ENCODE measurements at places on chromosomes 4 and X.

DNA sequence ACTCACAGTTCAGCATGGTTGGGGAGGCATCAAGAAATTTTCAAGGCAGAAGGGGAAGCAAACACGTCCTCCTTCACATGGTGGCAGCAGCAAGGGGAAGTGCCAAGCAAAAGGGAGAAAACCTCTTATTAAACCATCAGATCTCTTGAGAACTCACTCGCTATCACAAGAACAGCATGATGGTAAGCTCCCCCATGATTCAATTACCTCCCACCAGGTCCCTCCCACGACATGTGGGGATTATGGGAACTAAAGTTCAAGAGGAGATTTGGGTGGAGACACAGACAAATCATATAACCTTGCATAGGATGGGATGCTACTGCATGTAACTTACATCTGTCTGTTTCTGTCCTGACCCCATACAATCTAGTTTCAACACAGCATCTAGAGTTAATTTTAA is 511.8 kb upstream of the ARX start:
- no peak for DNase-seq

DNA sequence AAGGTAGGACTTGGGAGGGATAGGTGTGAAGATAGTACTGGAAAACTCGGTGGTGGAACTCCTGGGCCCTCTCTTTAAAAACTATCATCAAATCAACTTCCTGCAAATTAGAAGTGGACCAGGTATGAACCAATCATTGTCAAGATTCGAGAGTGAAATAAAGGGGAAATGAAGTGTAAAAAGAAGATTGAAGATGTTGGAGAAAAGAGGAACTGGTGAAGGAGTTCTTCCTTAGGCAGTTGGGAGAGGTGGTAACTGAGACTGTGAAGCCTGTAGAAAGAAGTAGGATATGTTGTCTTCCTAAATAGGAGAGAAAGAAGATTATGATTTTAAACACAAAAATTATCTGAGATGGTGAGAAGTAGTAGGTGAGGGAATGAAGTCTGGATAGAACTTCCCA is 212.2 kb downstream of the PPP1R2C start:
- no peak for DNase-seq

- DNase-seq, result no peak
These were observed 3.1 kb upstream of the MTMR1 start for GRCh38 chrX:150690126-150690525.

DNA sequence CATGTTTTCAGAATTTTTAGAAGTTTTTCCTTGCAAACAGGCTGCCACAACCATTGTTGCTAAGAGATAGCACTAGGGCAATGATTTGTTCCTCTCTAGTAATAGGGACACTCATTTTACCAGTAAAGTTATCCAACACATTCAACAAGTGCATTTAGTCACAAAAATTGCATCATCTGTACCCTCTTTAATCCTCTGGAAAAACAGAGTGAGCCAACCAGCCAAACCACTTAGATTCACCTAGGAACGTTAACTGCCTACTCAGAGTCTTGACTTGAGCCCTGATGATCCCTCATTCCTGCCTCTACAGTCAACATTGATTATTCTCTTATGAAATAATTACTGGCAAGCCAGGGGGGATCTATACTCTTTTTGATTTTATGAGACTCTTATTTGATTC is 17.0 kb upstream of the ADGRA3 start:
- DNase-seq, result no peak

GRCh38 chr4:25981749-25982148 is 67.7 kb downstream of the SMIM20 start:
- DNase-seq, result no peak

- no peak for DNase-seq
These were observed 219.6 kb downstream of the SNCA start for GRCh38 chr4:89617317-89617716.

GRCh38 chr4:15011166-15011565 is 8.9 kb downstream of the CPEB2 start:
- no peak for DNase-seq

DNA sequence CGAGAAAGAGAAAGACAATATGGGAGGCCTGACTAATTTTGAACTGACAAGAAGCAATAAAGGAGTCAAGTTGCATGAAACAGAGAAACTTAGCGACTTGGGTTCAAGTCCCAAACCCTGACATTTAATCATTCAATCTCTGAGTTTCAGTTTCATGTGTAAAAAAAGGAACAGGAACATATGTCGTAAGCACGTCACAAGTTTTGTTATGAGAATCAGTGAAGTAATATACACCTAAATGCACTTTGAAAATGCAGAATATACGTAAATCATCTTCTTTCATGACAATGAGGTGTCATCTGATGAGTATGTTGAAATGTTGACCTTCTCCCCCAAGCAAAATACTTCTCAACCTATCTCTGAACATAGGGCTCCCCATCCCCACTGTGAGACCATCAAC is 10.4 kb downstream of the ACOT9 start:
- no peak for DNase-seq

DNA sequence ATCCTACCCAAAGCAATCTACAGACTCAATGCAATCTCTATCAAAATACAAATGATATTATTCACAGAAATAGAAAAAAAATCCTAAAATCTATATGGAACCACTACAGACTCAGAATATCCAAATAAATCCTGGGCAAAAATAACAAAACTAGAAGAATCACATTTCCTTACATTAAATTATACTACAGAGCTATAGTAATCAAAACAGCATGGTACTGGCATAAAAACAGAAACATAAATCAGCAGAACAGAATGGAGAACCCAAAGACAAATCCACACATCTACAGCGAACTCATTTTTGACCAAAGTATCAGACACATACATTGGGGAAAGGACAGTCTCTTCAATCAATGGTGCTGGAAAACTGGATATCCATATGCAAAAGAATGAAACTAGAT is 304.1 kb upstream of the FGF13 start:
- DNase-seq, result no peak

DNA sequence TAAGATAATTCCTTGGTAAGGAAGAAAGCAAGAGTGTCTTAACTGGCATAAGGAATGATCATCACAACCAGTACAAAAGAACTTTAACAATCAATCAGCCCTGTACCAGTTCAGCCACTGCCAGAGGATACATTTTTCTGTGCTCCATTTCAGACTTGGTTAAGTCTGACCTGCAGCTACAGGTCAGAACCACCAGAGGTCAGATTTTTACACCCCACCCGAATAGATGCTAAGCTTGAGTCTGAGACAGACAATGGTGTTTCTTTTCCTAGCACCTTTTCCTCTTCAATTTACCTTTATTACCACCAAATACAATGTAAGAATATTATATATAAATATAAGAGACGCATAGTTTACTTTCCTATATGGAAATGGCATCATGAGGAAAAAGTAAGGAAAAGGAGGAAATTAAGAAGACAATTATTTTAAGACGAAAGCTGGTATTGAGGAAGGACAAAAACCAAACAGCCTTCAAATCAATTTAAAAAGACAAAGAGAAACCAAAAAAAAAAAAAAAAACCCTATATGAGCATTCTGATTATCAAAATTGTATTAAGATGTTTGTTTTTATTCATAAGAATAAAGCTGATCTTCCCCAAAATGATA is 215.3 kb upstream of the TTC29 start:
- no peak for DNase-seq

GRCh38 chr4:140308366-140309123 is 64.9 kb upstream of the SCOC start:
- no peak for DNase-seq

- DNase-seq, result no peak
These were observed 16.1 kb downstream of the IQCM start for GRCh38 chr4:149799546-149799945.

DNA sequence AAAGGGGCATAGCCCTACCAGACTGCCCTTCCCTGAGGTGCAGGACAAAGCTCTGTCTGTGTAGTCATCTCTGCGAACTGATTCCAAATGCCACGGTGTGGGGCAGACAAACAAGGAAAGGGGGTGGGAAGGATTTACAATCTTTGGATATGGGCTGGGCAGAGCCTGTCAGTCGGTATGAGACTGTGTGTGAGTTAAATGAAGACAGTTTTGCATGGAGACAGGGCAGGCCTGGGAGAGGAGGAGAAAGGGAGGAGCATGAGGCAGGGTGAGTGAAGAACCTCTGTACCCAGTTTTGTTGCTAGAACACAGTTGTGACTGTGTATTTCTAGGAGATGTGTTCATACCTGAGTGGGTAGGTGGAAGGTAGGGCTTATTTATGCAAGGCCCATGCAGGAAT is 59.4 kb upstream of the MSN start:
- DNase-seq, result no peak

DNA sequence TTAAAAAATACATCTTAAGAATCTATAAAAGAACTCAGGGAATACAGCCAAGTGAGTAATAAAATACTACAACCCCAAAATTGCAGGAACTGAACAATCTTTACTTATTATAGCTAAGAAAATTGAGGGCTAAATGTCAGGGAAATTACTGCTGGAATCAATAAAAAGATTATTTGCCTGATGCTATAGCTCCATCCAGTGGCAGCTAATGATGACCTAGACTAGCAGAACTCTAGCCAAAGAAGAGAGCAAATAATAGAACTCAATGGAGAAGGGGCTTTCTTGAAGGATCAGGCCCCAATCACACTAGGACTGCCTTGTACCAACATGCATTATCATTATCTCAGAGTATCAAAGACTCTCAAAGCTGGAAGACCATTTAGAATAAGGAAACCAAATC is 85.0 kb upstream of the FAM241A start:
- DNase-seq, result no peak

- no peak for DNase-seq
These were observed 56.2 kb downstream of the UGT2B10 start for GRCh38 chr4:68871809-68872642.

DNA sequence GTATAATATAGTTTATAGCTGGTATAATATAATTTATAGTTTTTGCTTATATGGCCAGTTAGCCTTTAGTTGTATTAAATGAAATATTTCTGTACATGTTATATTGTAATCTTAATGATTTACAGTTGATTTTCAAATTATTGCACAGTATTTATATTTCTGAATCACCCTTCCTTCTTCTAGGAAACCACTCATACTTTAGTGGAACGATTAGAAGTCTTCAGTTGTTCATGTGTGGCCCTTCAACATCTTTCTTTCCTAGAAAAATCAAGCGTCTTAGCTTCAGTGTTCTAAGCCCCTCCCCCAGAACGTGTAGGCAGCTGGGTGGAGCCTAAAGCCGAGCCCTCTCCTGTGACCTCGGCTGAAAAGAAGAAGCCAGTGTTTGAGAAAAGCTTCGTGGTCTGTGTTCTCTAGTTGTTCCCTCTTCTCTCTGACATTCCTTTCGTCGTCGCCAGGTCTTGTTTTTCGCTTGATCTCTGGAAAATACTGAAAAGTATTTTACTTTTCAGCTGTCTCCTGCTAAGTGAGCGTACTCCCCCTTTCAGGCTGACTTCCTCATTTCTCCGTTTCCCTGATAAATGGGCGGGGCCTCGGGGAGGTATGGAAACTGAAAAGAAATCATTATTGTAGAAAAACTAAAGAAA is at the start of gene C4orf33:
TSS of gene C4orf33 (plus strand) at position 342 of the 644 bp plus-strand sequence. CDS start 6,459 bp downstream, outside the sequence.
- DNase-seq, result peak; percentile 66

DNA sequence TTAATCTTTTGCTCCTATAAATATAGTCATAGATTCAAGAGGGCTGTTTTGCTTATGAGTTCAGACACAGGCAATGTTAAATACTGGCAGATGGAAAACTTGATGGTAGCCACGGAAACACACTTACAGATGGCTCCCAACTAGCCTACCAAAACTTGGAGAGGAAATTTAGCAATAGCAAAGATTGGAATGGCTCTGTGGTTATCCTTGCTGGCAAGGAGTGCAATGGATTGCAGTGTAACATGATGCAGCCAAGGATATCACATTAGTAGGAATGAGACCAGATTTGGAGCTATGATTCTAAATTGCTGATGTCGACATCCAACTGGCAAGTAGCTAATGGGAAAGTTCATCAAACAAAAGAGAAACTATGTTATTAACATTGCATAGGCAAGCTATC is 791.0 kb upstream of the DIAPH2 start:
- DNase-seq, result no peak

GRCh38 chrX:50812995-50813842 is 775 bp downstream of the SHROOM4 start:
- DNase-seq, result no peak

DNA sequence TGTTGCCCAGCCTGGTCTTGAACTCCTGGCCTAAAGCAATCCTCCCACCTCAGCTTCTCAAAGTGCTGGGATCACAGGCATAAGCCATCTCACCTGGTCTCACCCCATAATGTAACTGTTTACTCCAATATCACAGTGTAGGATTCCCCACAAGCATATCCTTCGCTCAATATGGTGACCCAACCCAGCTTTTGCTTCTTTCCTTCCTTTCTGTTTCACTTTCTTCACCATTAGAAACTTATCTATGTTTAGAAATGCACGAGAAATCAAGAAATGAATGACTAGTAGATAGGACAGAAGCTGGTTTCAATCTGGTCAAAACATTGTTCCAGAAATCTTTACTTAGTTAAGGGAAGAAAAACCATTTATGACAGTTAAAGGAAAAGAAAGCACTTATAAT is 18.9 kb downstream of the TSPAN5 start:
- DNase-seq, result no peak

DNA sequence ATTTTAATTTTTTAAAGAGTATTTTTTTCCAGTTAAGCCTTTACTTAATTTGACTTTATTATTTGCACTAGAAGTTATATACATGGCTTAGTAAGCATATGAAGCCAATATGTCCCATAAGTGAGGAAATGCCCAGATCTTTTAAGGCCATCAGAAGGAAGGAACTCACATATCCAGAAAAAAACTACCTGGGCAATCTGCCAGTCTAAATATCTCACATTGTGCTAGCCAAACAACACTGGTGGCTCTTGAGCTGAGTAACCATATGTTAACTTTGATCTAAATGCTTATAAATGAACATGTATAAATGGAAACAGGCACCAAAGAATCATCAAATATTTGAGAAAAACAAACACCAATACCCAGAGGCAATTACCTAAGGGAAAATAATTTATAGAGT is 138.6 kb upstream of the APOOL start:
- DNase-seq, result no peak

GRCh38 chr4:101049549-101050001 is 297.8 kb downstream of the PPP3CA start:
- no peak for DNase-seq

GRCh38 chr4:8093587-8094274 is 64.9 kb downstream of the ABLIM2 start:
- DNase-seq, result no peak

DNA sequence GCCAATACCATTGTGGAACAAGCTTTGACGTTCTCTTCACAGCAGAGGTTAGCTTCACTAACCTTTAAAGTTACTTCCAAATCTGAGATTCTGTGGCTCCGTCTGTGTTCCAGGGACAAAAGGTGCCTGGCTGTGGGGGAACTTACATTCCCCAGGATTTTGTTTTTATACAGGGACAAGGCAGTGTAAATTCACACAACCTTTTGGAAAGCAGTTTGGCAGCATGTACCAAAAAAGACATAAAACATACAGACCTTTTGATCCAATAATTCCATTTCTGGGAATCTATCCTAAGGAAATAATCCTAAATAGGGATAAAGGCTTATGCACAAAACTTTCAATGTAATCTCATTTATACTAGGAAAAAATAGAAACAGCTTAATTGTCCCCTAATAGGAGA is 8.9 kb upstream of the C1QTNF7 start:
- DNase-seq, result no peak

Measured in stimulated activated CD4-positive, alpha-beta T cell treated with anti-CD3 and anti-CD28 coated beads, Interleukin-12 subunit alpha, Interleukin-12 subunit beta, amount 100 ng/mL, for 4 hours (primary cell).